ENCODE measurements at places on chromosomes 4 and X.

DNA sequence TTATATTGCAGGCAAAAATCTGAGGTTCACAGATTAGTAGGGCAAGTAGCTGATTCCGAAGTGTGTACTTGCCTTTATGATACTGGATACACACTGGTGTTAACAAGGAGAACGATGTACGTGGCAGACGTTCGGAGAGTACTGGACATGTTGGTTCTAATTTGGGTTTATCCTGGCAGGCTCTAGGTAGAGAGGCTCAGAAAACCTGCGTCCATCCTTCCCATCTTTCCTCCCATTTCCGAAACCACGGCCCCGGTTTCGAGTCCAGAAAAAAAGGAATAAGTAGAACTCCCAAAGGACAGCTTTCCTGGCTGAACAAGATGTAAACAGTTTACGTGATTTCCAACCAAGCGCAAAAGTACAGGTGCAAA lies 351 bp upstream of the SLC30A9 start:
- no peak for DNase-seq

DNA sequence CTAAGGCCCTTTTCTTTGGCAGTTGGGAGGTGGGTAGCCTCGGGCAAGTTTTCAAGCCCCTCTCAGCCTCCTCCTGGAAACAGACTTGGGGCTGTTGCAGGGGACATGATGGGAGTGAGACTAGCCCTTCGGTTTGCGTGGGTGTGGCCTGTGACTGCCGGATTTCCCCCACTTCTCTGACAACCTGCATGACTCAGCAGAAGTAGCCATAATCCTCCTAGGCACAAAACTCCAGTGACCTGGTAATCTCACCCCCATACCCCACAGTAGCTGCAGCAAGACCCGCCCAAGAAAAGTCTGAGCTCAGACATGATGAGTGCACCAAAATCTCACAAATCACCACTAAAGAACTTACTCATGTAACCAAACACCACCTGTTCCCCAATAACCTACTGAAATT lies 433.7 kb upstream of the AMOT start:
- DNase-seq = no peak

DNA sequence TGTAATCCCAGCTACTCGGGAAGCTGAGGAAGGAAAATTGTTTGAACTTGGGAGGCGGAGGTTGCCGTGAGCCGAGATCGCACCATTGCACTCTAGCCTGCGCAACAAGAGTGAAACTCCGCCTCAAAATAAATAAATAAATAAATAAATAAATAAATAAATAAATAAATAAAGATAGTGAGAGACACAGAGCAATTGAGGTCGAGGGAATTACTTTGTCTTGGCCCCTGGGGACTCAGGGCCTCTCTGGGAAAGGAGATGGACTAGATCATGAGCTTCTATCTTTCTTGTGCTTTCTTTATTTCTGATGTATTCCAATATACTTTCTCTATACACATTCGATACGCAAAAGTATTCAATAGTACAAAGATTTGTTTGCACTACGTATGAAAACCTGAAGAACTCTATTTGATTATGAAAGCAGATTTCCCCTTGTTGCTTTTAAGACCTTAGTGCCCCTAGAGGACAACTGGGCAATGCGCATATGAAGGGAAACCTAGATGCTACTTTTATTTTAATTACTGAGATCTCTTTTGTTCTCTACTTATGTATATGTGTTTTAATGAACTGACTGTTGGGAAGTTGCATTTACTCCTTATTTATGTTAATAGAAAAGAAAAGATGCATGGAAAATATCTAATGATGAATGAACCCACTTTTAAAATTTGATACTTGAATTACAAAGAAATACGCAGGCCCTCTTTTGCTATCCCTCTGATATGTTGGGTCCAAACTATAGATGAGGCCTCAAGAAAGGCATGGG lies 12.8 kb upstream of the ELOVL6 start:
- DNase-seq = peak; percentile 21

DNA sequence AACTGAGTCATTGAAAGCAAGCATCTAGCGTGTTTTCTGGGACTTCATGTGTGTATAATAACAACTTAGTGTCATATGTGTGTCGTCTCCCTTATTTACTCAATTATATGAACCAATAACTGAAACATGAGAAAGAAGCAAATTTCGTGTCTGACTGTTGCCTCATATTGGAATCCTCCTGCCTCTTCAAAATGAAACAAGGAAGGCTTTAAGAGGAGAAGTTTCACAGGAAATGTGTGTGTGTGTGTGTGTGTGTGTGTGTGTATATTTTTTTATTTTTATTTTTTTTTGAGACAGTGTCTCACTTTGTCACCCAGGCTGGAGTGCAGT lies 145.8 kb upstream of the SFRP2 start:
- no peak for DNase-seq

DNA sequence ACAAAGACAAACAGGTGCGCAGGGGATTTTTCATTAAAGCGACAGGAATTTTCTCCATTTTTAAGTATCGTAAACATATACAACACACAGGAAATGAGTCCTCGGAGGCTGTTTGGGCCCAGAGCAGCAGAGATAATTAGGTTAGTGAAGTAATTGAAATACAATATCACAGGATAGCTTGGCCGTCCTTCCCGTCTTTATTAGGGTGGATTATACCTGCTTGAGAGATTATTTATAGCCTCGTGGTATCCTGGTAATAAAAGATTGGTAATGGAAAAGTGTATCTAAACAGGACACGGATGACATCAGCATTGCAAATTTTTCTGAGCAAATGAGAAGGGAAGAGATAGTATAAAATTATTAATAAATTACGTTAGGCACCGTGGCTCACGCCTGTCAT lies 68.2 kb downstream of the CRLF2 start:
- DNase-seq = no peak

DNA sequence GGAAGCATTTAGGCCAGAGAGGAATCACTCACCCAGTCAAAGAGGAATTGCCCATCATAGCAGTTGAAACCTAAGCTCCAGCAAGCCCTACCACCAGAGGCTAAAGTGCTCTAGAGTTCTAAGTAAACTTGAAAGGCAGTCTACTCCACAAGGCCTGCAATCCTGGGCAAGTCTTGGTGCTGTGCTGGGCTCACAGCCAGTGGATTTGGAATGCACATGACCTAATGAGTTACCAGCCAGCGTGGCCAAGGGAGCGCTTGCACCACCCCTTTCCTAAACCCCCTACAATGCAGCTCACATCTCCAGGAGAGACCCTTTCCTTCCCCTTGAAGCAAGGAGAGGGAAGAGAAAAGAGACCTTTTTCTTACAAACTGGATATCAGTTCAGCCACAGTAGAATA lies 445.7 kb downstream of the GASK1B start:
- DNase-seq = no peak

DNA sequence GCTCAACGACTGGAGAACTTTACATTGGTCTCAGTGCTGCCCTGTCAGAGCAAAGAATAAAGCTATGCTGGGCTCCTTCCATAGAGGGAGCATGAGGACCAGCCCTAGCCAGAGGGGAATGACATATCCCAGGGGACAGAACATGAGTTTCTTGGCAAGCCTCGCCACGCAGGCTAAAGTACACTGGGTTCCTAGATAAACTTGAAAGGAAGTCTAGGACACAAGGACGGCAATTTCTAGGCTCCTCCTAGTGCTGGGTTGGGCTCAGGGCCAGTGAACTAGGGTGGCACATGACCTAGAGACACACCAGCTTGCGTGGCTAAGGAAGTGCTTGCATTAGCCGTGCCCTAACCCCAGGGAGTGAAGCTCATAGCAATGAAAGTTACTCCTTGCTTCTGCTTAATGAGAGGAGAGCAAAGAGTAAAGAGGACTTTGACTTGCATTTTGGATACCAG lies 141.0 kb downstream of the MAB21L2 start:
- DNase-seq = no peak

DNA sequence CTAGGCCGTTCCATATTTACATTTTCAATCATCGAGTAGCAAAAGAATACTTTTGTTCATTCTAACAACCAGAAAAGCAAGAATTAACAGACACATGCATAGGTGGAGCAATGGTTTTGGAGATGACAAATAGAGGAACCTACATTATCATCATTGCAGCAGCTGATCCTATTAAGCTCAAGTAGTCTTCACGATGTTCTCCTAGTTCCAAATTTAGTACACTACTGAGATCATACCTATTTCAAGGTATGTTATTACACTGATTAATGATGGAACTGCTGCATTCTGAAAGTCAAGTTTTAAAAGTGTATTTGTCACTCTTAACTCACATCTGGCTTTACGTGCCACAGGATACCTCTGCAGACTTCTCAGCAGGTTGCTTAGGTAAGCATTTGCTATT lies 87.4 kb downstream of the ADGRA3 start:
- no peak for DNase-seq

- DNase-seq = no peak
These were observed 63.1 kb downstream of the RELL1 start for GRCh38 chr4:37623125-37623524.

- no peak for DNase-seq
These were observed 97.8 kb downstream of the WFS1 start for GRCh38 chr4:6367371-6367851.

- peak; percentile 24 for DNase-seq
These were observed 24.0 kb upstream of the MTHFD2L start for GRCh38 chr4:74133786-74134499.

DNA sequence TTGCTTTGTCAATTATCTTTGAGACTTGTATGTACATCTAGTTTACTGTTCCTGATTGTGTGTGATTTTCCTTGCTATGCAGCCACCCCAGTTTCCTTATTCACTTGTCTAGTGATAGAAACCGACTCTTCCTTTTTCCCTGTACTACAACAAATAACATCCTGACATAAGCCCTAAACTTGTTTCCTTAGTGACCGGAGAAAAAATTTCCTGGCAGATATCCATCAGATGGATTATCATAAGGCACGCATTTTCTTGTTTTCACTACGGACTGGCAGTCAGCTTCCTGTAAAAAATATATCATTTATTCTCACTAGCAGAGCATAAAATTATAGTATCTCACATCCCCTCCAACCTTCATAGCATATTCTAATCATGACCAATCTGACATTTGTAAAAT lies 410.7 kb downstream of the CENPC start:
- DNase-seq = no peak

GRCh38 chr4:157502656-157503055 lies 282.1 kb downstream of the GRIA2 start:
- DNase-seq = no peak

DNA sequence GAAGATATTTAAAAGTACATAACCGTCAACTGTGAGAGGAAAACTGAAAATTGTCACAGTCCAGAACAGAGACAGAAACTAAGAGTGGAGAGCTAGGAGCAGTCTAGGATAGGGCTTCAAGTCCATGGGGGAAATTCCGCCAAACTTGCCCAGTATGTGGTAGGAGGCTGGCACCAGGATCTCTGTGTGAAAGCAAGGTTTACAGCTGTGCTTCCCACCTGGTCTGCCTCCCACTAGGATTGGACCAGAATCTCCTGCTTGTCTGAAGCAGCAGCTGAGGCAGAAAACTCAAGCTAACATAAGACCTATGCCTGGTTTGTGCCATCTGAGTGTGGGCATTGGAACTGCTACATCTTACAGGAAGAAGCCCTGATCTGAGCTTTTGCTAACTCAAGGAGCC lies 18.6 kb upstream of the FHL1 start:
- no peak for DNase-seq

GRCh38 chr4:147037069-147037468 lies 91.4 kb upstream of the TTC29 start:
- DNase-seq = no peak

Measured in activated CD8-positive, alpha-beta memory T cell treated with anti-CD3 and anti-CD28 coated beads, Interleukin-2, amount 50 U/mL, for 4 hours (primary cell).